Esophagus squamous epithelium (tissue), 5 donors: ENCODE measurements at places on chromosomes 13 and 19.

GRCh38 chr19:34576292-34576691, 94.7 kb downstream of the WTIP start:
- DNase-seq: no peak

- no peak for DNase-seq
Observed at GRCh38 chr19:15107061-15108010, at the start of gene SYDE1. SYDE1 (plus strand) TSS chr19:15107401; CDS start chr19:15107434, 33 bp downstream.

GRCh38 chr19:57240311-57241090, at the start of gene ZNF805:
ZNF805 (plus strand) TSS chr19:57240632; CDS start chr19:57240892, 260 bp downstream.
- DNase-seq: peak; percentile 71

DNA sequence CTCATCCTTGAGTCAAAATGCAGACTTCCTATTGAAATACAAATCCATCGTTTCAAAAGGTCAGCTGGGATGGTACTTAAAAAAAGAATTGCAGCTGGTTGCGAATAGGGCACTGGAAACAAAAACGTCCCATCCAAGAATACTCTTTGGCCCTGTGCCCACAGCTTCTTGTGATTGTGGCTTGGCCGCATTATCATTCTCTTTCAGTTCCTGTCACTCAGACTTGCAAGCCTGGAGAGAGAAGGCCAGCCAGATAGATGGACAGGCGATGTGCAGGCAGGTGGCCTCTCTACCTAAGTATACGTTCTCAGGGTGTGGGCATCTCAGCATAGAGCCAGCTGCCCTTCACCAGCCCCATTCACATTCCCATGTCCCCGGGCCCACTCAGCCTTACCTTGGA, 208.5 kb upstream of the ZNF536 start:
- no peak for DNase-seq

DNA sequence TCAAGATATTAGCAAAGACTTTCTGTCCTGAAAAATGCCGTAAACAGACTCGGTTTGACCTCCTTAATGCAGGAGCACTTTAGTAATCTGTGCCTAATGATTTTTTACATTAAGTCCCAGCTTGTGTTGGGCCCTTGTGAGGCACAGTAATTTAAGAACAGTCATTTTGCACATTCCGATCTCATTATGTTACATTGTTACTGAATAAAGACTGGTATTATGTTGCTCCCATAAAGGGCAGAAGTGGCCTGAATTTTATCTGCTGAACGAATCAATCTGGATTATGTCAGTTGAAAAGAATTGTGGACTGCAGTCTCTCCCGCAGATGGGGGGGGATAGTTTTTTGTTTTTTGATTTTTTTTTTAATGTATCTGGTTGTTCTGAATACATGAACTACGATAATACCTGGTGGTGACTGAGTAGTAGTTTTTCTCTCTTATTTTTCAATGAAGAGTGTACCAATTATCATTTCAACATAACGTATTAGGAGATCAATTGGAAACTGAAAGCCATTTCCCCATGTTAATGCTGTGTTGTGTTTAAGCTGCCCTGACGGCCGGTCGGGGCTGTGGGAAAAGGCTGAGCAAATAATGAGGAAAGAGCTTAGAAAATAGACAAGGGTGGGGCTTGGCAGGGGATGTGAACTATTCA, 290.2 kb downstream of the ZNF536 start:
- DNase-seq: no peak

DNA sequence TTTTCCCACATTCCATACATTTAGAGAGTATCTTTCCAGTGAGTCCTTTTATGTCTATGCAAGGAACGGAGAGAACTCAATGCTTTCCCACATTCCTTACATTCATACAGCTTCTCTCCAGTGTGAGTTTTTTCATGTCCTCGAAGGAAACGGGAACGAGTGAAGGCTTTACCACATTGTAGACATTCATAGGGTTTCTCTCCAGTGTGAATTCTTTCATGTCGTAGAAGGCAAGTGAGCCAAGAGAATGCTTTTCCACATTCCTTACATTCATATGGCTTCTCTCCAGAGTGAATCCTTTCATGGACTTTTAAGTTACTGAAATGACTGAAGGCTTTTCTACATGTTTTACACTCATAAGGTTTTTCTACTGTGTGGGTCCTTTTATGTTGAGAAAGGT, 17.1 kb downstream of the ZNF823 start:
- DNase-seq: no peak

DNA sequence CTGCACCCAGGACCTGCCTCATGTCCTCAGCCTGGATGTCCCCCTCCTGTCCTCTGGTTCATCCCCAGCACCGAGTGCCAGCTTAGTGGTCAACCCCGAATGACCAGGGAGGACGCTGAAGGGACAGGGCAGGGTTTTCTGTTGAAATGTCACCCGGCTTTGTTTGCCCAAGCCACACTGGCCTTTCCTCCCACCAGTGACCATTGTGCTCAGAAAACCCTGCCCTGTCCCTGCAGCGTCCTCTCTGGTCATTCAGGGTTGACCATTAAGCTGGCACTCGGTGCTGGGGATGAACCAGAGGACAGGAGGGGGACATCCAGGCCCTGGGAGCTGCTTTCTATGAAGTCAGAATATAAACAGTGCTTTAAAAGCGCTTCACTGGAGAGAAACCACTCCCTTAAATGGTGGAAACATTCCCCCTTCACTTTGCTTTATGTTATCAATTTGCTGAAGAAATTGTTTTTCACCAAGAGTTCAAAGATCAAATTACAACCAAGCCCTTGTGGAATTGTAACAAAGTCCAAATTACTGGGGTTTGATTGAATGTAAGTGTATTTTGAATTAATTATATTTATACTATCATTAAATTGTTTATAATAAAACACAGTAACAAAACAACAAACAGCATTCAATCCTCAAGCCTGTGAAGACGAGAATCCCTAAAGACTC, 21.4 kb downstream of the CARS2 start:
- no peak for DNase-seq

DNA sequence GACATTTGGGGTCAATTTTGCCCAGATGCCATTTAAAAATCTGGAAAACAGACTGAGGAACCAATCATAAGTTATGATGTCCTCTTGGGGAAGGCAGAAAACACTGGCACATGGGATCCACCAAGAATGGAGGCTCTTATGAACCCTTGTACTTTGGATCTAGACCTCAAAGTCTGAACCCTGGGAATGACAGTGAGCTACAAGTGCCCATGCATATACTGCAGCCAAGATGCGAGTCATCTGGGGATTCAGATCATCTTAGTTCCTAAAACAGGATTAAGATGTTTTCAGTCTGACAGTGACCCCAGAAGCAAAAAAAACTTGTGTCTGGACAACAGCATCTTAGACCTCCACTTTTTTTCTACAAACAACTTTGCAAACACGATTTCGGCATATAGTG, 100.2 kb upstream of the SIAH3 start:
- no peak for DNase-seq

DNA sequence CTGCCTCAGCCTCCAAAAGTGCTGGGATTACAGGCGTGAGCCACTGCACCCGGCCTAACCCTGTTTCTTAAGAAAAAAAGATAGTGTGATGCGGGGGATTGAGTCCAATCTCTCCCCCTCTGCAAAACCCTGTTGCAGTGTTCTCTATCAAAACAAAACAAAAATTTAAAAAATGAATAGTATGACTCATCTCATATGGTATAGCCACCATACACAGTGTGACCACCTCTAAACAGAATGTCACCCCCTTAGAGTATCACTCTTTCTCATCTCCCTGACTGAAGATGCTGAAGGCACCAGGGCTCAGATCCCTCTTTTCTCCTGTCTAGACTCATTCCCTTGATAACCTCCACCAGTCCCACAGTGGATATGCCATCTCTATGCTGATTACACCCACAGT, 6.8 kb upstream of the ERF start:
- DNase-seq: no peak

DNA sequence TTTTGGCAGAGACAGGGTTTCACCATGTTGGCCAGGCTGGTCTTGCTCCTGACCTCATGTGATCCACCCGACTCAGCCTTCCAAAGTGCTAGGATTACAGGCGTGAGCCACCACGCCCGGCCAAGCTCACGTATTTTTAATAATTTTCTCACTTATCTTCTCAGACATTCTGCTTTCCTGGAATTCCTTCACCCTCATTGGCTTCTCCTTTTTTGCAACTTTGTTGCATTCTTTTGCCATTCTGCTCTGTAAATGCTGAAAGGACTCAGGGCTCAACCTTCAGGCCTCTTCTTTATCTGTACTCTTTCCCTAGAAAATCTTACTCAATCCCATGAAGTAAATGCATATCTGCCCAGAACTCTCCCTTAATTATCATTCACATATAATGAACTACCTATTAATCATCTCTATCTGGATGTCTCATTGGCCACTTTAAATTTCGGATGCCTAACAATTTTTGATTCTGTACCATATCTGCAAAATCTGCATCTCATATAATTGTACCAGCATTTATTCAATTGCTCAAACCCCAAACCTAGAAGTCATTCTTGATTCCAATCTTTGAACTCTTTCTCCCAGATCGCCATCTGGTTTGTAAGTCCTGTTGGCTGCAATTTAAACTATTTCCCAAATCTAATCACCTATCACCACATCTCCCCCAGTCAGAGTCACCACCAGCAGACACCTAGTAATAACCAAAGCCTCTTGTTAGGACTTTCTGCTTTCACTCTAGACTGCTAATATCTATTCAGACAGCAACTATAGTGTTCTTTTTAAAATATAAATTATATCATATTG, 18.2 kb upstream of the OXGR1 start:
- no peak for DNase-seq

DNA sequence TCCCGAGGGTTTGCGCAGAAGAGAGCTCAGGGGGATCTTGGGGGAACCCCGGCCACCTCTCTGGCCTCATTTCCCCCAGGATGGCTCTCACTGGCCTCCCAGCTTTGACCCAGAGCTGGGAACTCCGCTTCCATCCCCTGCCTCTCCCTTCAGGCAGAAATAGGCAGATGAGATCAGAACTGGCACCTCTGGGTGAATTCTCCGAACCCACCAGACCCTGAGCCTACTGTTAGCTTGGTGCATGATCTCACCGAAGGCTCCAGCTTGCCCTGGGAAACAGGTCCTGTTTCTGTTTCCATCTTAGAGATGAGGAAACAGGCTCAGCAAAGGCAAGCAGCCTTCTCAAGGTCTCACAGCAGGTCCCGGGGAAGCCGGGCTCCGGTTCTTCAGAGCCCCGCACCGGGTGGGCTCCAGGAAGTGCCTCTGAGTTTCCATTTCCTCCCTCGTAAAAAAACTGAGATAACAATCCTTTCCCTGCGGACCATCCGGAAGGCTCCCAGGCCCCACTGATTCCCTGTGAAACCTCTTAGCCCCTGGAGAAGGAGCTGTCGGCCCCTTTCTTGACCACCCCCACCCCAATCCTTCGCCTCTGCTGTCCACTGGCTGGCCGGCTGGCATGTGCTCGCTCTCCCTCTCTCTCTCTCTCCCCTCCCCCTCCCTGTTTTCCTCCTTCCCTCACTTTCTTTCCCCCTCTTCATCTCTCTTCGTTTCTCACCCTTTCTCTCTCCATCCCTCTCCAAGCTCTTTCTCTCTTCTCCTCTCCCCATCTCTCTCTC, 2.1 kb downstream of the NECTIN2 start:
- DNase-seq: no peak

- DNase-seq: no peak
Observed at GRCh38 chr13:108987517-108987916, 358.1 kb downstream of the MYO16 start.

GRCh38 chr13:97566907-97567306, 132.9 kb downstream of the RAP2A start:
- DNase-seq: no peak

GRCh38 chr19:47755762-47756626, 10.6 kb downstream of the NOP53 start:
- no peak for DNase-seq

DNA sequence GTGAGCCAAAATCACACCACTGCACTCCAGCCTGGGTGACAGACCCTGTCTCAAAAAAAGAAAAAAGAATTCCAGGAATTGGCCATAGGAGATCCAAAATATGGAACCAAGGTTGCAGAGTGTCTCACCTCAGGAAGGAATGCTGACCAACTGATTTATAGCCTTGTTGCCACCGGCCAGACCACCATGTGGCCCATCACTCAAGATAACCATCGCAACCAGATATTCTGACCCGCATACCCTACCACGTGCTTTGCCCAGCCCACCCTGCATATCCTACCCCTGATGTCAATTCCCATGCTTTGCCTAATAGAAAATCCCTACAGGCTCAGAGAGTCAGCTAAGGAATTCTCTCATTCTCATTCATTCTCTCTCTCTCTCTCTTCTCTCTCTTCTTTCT, 95.1 kb upstream of the DOCK9 start:
- no peak for DNase-seq

DNA sequence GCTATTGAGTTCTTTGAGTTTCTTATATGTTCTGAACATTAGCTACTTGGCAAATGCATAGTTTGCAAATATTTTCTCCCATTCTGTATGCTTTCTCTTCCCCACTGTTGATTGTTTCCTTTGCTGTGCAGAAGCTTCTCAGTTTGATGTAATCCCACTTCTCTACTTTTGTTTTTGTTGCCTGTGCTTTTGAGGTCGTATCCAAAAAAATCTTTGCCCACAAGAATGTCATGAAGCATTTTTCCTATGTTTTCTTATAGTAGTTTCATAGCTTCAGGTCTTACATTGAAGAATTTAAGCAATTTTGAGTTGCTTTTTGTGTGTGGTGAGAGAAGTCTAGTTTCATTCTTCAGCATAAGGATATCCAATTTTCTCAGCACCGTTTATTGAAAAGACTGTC, 536.7 kb upstream of the ARGLU1 start:
- no peak for DNase-seq

DNA sequence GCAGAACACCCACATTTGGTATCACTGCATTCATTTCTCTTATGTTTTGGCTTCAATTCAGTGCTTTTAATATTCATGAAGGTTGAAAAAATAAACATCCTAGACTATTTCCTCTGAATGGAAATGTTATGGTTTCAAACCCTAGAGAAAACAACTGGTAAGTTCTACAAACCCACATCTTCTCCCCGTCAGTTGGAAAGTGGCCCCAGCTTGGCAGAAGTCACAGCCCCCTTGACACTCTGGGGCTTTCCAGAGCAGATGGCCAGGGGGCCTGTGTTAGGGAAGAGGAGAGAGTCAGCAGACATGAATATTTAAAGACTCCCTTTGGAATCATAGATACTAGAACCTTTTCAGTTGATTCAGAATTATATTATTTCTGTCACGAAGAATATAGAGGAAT, 123.9 kb downstream of the SHISA2 start:
- no peak for DNase-seq

DNA sequence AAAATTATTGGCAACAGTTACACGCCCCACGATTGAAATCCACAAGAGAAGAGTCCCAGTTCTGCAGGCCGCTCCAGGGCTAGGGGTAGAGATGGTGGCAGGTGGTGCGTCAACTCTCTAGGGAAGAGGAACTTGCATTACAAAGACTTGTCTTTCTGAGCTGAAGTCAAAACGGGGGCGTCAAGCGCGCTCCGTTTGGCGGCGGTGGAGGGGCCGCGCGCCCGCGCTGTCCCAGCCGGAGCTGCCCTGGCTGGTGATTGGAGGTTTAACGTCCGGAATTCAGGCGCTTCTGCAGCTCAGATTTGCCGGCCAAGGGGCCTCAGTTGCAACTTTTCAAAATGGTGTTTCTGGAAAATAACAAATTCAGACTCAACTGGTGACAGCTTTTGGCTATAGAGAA, 38.9 kb downstream of the SOX1 start:
- DNase-seq: no peak
